Stimulated activated CD8-positive, alpha-beta memory T cell treated with anti-CD3 and anti-CD28 coated beads, Interleukin-2, amount 100 ng/mL, for 1 hour (primary cell): ENCODE measurements at places on chromosomes 7 and 10.

GRCh38 chr10:60572511-60573194 is 183.0 kb upstream of the ANK3 start:
- DNase-seq: no peak

- no peak for DNase-seq
Observed at GRCh38 chr7:116663744-116664143, 8.3 kb upstream of the MET start.

- DNase-seq: no peak
Observed at GRCh38 chr7:102273749-102274712, 12.6 kb upstream of the SH2B2 start.

GRCh38 chr7:117476557-117477215 is 3.1 kb upstream of the CFTR start:
- DNase-seq: no peak

DNA sequence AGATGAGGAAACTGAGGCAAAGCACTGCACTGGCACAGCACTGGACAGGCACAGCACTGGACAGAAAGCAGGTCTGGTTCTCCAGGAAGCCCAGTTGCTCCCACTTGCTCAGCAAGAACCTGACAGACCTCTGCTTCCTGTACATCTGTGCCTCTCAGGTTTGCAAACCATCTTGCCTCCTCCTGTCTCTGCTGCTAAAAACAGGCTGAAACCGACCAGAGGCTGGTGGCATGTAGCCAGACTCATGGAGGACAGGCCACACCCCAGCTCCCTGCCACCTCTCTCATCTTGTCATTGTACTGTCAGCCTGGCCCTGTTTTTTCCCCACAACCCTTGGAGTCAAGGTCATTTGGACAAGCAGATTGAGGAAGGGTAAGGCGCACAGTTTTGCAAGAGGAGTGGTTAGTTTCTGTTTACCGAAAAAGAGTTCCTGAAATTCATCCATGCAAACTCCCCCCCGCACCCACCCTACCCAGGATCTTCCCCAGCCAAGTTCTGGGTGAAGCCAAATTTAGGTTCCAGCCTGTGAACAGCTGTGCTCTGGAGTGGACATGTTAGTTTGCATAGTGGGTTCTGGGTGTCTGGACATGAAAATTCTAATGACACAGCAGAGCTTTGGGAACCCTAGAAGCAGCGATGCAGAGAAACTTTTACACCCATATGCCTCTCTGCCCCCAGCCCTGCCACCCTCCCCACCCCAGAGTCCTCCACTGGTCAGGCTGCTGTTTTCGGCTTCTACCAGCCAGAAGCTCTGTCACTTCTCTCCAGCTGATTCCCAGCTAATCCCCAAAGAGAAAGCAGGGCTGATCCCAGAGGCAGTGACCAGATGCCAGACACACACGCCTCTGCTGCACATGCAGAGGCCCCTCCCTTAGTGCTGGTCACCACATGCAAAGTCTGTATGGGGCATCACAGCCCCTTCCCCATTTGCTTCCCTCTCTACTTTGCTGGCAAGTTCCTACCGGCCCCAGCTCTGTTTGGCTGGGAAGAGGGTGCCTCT is 8.5 kb upstream of the C10orf105 start:
- DNase-seq: no peak

- no peak for DNase-seq
Observed at GRCh38 chr7:44063894-44064651, 1.3 kb downstream of the PGAM2 start.

DNA sequence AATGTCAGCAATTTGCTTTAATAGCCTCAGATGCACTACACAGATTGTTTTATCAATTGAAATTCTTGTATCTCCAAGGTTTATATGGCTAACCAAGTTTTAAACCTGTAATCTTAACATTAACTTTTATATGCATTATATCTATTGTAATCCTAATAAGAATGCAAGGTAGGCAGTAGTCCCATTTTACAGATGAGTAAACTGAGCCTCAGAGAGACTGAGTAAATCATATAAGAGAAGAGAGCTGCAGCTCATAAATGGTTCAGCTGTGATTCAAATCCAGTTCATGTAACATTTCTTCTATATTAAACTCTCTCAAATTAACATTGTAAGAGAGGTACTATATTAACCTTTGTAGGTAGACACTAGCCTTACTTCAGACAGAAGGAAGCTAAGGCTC is 44.0 kb downstream of the MALSU1 start:
- DNase-seq: no peak

GRCh38 chr10:48305905-48306264 is 592 bp upstream of the MAPK8 start:
- no peak for DNase-seq
